ENCODE measurements at places on chromosomes 13 and 19.
A peak's percentile ranks its signal among the peaks of the same experiment; 100 is the strongest.

DNA sequence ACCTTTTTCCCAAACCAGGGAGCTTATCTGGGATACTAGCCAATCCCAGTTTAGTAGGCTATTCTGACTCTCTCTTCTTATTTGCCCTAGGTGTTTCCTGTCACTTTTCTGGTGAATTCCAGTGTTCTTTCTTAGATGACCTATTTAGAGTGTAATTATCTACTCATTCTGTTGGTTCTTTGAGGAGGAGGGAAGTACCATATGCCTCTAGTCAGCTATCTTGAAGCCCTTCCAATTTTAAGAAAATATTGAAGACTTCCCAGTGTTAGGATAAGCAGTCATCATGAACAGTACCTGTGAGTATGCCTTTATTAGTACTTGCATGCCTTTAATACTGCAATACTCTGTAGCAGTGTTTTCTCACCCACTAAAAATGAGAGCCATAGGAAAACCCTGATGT is 724.3 kb upstream of the SLITRK1 start:
- DNase-seq, result no peak

DNA sequence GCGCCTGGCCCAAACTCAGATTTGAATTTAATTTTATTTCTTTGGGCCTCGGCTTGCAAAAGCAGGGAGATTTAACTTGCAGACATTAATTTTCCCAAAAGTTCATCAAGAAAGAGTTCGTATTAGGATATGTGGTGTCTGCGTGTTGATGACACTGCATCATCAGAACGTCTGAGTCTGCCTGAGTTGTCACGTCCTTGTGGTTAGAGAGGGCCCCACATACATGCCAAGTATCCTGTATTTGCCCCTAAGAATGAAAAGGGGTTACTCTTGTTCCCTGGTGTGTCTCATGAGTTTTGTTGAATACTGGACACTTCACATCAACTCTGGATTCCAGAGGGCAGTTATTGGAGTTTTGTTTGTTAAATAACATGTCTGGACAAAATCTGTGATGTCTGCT is 5.6 kb upstream of the TEX29 start:
- DNase-seq, result no peak

DNA sequence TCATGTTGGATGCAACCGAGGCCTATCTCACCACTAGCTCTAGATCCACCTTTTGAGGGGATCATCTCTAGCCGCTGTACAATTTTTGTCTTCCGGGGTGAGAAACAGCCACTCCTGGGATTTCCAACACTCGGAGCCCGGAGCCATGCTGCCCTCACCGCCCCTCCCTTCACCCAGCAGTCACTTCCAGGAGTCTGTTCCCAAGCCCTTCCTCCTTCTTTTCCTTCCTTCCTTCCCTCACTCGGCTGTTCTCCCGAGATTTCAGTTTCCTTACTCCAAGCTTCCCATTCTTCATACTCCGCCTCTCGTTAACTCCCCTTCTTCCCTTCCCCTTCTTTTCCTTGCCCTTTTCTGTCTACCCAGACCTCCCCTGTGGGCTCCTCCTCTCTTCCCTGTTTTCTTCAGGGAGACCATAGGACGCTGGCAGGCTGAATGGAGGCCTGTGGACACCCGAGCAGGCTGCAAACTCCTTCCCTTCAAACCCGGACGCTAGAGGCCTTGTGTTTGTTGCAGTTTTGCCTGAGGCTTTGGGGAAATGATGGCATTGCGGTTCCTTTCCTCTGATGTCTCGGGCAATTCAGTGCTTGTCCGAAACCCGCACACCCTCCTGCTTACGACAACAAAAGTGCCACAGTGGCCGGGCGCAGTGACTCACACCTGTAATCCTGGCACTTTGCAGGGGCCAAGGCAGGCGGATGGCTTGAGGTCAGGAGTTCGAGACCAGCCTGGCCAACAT is 96.0 kb downstream of the CAB39L start:
- no peak for DNase-seq

DNA sequence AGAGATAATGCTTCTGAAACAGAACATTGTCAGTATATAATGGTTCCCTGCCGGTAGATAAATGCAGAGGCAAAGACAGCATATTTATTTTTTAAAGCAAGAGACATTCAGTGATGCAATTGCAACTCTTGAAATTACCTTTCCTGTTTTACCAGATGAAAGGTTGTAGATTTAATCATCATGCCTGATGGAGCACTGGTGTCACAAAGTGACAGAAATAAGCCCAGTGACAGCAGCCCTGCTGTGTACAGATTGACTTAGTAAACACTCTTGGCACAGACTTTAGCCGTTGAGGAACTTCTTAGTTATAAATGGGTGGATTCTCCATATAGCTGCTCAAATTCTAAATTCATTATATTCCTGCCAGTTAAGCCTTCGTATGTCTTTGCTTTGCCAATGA is 172.5 kb downstream of the ITGBL1 start:
- DNase-seq, result peak; percentile 6

DNA sequence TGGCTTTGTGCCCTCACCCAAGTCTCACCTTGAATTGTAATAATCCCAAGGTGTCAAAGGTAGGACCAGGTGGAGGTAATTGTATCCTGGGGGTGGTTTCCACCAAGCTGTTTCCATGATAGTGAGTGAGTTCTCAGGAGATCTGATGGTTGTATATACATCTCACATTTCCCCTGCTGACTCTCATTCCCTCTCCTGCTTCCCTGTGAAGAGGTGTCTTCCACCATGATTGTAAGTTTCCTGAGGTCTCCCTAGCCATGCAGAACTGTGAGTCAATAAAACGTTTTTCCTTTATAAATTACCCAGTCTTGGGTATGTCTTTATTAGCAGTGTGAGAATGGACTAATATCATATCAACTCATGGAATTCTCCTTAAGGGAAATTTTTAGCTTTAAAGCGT is 302.6 kb downstream of the LIG4 start:
- no peak for DNase-seq

DNA sequence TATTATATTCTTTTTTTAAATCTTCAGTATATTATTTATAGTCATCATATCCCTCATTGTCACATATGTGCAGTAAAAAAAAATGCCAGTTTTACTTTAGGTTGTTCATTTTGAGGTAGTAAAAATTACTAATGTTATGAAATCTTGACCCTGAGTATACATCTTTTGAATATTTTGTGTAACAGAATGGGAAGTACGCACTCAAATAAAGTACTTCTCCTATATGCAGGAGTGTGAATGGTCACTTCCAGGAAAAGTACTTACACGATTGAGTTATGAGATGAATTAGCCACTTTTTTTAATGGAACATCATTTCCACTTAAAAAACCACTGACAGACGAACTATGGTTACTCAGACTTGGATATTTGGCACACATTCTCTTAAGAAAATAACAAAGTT is 58.5 kb downstream of the C13orf42 start:
- no peak for DNase-seq

DNA sequence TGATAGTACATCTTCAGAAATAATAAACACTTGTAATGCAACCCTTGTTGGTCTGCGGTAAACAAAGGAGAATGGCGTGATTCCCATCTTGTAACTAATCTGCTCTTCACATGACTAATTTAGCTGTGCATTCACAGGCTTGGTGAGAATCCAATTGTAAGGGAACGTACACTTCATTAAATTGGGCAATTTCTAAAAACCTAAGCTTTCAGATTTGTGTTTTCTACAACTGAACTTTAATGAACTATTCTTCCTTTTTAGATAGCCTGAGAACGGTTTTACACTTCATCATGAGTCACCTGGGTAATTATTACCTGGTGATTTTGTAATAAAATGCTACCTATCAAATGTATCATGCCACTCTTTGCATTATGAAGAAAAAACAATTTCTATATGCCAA is 306.9 kb downstream of the KLF5 start:
- no peak for DNase-seq

- no peak for DNase-seq
These were observed 1346.0 kb upstream of the SPRY2 start for GRCh38 chr13:81686877-81687276.

GRCh38 chr19:5369962-5370367 is 29.4 kb upstream of the PTPRS start:
- peak; percentile 48 for DNase-seq

DNA sequence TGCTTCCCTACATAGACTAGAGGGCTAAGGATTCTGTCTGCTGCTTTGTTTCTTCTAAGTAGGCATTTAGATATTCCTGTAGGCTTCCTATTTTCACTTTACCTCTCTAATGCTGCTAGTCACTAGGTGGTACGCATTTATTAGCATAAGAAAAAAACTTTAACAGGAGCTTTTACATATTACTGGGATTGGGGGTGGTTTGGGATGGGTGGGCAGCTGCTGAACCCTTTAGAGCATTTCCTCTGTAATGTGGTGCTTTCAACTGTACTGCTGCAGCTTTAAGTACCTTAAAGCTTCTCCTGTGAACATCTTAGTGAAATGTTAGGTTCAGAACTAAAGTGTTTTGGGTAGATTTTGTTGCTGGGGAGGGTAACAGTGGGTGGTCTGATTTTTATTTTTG is 92.6 kb downstream of the ZNF486 start:
- DNase-seq, result no peak

- no peak for DNase-seq
These were observed 76.2 kb downstream of the C13orf42 start for GRCh38 chr13:51034906-51035305.

- DNase-seq, result no peak
These were observed 2.2 kb downstream of the DCUN1D2 start for GRCh38 chr13:113488283-113488682.

GRCh38 chr19:18322318-18322758 is 538 bp downstream of the LSM4 start:
- peak; percentile 39 for DNase-seq

GRCh38 chr19:45505151-45505995 is 1.9 kb upstream of the VASP start:
- no peak for DNase-seq

DNA sequence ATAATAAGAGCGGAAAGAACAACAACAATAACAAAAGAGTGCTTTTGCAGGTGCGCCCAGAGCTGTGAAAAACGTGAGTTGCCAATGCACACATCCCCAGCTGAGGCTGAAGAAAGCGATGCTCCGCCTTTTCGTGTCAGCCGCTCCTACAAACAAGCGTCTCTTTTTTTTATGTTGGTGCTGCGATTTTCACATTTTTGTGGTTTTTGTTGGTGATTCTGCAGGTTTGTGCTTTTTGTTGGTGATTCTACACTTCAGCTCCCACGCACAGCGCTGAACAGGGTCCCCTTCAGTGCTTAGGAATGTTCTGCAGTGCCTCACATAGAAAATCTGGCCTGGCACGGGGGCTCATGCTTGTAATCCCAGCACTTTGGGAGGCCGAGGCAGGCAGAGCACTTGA is 7.3 kb upstream of the SBK3 start:
- DNase-seq, result no peak

- DNase-seq, result no peak
These were observed 4.7 kb upstream of the SHKBP1 start for GRCh38 chr19:40571831-40572495.

GRCh38 chr13:33362986-33363727 is 77.6 kb upstream of the STARD13 start:
- DNase-seq, result no peak

- DNase-seq, result no peak
These were observed 5.0 kb upstream of the GRIN3B start for GRCh38 chr19:995051-995827.

- no peak for DNase-seq
These were observed 2.3 kb downstream of the ATP11A start for GRCh38 chr13:112692104-112692503.

GRCh38 chr19:51333836-51334460 is 8.0 kb downstream of the VSIG10L start:
- DNase-seq, result no peak

DNA sequence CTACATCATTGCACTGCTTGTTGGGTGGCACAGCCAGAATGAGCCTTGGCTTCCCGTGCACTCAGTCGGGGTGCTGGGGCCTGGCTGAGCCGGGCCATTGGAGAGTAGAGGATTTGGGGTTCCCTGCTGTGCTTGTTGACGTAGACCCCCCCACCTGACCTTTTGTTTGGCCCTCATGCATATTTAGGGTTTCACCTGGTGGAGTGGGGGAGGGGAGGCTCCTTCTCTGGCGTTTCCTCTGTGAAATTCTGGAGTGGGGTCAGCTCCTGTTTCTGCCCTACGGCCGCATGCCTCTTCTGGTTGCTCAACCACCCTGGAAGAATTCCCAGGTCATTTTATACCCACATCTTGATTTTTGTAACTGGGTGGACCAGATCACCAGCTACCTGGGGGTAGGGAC is 82.8 kb downstream of the SIPA1L3 start:
- no peak for DNase-seq

- no peak for DNase-seq
These were observed 55.5 kb upstream of the URI1 start for GRCh38 chr19:29886586-29886985.

DNA sequence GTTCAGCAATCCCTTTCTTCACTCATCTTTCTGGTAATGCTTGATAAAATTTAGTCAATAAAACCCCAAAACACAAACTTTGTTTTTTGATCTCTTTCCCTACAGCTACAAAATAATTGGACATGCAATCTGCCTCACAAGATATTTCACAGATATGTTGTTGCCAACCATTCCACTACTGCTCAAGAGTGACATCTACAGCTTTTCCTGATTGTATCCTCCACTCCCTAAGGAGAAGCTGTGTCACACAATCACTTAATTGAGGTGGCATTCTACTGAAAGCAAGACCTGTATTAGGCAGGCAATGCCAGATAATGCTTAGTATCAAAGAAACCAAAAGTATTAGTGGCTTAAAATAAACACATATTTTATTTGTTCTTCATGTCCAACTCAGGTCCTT is 1646.2 kb upstream of the SPRY2 start:
- DNase-seq, result no peak

DNA sequence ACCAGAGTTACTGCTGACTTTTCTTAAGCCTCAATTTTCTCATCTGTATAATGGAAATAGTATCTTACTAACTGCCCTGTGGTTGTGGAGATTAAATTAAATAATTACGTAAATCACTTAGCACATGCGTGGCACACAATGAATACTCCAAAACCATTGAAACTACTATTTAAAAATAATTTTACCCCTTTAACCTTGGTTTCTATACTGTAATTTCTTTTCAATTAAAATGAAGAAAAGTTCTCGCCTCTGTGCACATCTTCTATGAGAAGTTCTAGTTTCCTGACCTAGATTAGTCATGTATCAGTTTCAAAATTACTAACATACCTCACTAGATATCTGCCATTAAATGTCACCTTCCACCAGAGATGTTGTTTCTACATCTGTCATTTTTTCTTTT is 5.7 kb downstream of the SLITRK1 start:
- DNase-seq, result no peak

DNA sequence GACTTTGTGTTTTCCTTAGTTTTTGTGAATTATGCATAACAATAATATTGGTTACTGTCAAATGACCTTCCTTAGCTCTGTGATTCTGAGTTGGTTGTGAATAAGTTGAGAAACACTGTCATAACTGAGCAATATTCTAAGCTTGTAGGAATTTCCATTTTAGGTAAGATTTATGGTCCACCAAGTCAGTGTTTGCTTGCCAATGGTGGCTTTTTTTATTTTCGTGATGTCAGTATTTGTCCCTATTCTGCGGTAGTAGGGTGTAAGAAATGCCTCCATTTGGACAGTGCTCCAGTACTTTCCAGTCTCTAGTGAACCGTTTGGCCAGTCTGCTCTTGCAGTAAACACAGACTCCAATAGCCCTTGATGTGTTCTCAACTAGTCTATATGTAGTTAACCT is 94.7 kb downstream of the FRY start:
- DNase-seq, result no peak

- peak; percentile 35 for DNase-seq
These were observed 8.1 kb upstream of the ADGRE2 start for GRCh38 chr19:14786421-14786851.
